ENCODE measurements at places on chromosomes 3 and 15.

DNA sequence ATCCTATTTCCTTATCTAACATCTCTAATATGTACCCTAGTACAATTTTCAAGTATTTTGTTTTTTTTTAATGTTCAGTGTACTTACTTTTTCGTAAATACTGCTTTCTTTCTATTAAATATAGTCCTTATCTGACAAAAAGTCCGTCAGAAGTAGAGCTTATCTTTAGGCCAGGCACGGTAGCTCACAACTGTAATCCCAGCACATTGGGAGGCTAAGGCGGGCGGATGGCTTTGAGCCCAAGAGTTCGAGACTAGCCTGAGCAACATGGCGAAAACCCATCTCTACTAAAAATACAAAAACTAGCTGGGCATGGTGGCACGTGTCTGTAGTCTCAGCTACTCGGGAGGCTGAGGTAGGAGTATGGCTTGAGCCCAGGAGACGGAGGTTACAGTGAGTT is 41.1 kb downstream of the USP3 start:
- DNase-seq, result no peak

DNA sequence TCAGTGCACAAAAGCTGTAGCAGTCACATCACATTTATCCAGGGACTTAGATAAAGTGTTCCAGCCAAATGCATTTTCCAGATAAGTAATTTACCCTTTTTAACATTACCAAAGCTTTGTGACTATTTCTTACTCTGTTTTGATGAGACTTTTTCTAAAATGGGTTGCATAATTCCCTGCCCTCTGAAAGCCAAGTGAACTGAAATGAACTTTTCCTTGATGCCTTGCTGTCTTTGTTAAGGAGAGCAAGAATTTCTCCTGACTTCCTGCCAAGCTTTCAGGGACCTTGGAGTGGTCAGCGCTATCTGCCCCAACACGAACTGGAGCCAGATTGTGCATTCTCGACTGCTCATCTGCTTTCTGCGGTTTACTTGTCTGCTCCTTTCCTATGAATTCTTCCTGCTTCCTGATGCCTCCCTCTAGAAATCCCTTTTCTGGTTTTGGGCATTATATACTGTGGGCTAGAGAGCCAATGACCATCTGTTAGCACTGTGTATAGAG is 34.8 kb downstream of the EIF4E3 start:
- no peak for DNase-seq

DNA sequence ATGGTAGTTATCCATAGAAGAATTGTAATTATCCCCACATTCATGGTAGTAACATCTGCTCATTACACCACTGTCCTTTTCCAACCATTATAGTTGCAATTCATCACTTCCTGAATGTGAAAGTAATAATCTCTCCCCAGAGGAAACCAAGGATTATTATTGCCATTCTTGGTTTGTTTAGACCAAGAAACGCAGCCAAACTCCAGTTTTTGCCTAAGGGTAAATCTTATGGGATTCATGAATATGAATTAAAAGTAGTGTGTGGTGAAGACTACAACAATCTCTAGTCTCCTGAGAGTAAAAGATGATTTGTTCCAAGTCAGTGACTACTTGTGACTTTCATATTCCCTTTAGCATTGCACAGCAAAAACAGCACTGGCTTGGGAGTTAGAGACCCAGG is 45.7 kb upstream of the ABI3BP start:
- no peak for DNase-seq

- DNase-seq, result no peak
Measured at GRCh38 chr3:53503195-53503594, 8.8 kb downstream of the CACNA1D start.

DNA sequence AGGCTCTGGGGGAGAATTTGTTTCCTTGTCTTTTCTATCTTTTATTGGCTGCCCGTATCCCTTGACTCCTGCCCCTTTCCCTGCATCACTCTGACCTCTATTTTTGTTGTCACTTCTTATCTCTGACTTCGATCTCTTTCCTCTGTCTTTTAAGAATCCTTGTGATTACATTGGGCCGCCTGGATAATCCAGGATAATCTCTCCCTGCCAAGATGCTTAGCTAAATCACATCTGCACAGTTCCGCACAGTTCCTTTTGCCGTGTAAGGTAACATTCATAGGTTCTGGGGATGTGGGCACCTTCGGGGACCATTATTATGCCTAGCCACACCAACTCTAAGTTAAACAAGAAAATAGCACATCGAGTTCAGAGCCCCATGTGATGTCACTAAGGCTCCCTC is 103.0 kb upstream of the DPPA4 start:
- DNase-seq, result no peak

DNA sequence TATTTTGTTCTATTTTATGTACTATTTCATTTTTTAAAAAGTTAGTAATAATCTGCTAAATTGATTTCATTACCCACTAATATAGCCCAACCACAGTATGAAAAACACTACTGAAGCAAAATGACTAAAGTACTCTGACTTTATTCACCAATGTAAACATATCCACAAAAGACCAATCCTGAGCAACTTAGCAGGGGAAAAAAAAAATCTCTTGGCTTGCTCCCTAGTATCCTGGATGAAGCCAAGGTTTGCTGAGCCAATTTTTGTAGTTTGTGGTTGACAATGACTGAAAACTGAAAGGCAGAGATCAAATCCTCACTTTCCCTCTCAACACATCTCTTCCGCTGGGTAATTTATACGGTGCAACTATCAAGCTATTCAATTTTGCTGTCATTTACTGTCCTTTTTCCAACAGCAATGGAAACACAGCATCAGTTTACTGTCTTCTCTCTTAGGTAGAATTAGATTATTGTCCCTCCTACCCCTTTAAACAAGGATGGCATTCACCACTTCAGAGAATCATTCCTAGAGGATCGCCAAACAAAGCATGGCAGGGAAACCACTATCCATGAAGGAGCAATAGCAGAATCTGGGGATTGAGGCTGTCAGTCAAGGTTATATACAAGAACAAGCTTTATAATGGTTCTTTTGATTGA is 149.7 kb downstream of the THRB start:
- no peak for DNase-seq

DNA sequence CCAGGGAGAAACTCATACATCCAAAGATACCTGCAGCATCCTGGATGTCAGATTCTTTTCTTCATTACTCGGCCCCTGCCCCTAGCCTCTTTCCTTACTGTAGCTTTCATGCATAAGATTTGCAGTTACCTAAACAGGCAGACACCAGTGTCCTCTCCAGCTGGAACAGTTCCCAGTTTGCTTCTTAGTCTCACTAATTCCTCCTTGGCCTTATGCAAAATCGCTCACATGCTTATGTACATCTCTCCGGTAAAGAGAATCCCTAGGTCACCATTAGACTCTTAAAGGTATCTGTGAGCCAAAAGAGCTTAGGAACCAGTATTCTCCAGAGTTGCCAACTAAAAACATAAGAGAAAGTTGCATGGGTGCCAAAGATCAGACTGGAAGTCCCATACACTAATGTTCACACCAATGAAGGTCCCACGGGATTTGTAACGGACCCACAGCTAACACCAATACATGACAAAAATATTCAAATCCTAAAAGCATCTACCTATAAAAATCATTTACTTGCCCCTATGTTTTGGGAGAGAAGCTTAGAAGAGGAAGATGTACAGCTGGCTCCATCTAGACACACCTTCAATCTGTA is 66.6 kb downstream of the CBLB start:
- DNase-seq, result no peak

GRCh38 chr3:148957586-148957985 is 33.8 kb upstream of the GYG1 start:
- DNase-seq, result peak; percentile 6

- no peak for DNase-seq
Measured at GRCh38 chr15:43277901-43278300, 11.2 kb upstream of the TGM5 start.

- peak; percentile 88 for DNase-seq
Measured at GRCh38 chr3:112111785-112112402, 21.2 kb downstream of the GCSAM start.

- DNase-seq, result no peak
Measured at GRCh38 chr3:52029053-52029452, 27.3 kb downstream of the DUSP7 start.

- DNase-seq, result no peak
Measured at GRCh38 chr3:31448035-31448881, 84.5 kb upstream of the STT3B start.

GRCh38 chr3:15292765-15293522 is 39.4 kb downstream of the SH3BP5 start:
- DNase-seq, result no peak

DNA sequence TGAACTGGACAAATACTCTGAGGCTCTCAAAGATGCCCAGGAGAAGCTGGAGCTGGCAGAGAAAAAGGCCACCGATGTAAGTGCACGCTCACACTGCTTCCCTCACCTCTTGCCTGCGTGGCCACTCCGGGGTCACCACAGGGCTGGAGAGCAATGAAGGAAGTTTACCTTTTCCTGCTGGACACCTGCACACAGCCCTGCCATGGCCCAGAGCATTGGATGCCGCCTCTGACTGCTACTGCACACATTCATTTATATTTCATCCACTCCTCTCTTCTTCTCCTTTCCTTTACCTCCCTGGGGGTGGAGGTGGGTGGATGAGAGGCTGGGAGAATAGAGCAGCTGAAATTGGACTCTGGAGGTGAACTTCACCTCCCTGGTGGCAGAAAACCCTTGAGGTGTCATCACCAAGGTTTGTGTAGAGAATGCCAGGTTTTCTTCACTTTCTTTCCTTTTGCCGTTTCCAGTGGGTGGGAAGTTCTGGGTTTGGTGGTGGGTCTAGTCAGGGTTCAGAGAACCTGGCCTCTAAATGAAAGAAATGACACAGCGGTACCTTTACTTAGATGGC is 1.6 kb downstream of the TPM1 start:
- DNase-seq, result no peak

DNA sequence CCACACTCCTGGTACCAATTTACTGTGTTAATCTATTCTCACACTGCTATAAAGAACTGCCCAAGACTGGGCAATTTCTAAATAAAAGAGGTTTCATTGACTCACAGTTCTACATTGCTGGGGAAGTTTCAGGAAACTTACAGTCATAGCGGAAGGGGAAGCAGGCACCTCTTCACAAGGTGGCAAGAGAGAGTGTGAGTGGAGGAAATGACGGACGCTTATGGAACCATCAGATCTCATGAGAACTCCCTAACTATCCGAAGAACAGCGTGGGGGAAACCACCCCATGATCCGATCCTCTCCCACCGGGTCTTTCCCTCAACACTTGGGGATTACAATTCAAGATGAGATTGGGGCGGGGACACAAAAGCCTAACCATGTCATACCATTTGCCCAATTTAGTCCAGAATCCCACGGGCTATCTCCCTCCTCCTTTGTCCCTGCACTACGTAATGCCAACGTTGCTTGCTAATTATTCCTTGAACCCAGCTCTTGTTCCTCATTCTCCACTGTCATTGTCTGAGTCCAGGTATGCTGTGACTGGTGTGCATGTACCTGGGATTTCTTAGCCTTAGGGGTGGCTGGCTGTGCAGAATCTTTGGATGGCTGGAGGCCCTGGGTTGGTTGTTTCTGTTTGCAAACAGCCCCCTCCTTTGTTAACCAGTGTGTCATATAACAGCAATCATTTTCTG is 3.4 kb downstream of the PIGZ start:
- DNase-seq, result no peak

- DNase-seq, result no peak
Measured at GRCh38 chr15:96150254-96150653, 180.2 kb upstream of the NR2F2 start.

- DNase-seq, result no peak
Measured at GRCh38 chr3:101870138-101870537, 20.8 kb downstream of the NFKBIZ start.

DNA sequence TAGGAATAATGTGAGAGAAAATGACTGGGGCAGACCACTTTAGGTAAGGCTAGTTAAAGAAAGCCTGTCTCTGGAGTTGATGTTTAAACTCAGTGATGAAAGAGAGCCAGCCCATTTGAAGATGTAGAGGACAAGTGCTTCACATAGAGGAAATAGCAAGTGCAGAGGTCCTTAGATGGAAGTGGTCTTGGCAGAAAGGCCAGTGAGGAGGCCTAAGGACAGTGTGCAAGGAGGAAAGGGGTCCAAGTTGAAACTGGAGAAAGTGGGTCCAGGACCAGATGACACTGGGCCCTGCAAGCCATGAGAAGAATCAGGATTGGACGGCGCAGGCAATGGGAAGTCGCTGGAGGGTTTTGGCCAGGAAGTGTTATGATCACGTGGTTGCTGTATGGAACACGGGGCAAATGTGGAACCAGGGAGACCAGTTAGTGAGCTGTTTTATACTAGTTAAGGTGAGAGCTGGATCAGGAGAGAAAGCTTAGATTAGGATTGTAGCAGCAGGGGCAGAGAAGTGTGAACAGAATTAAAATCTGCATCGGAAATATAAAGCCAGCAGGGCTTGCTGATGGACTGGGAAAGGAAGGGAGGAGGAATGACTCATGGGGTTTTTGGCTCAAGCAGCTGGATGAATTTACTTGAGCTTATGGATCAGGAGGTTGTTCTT is 48.0 kb upstream of the SCAANT1 start:
- DNase-seq, result no peak

DNA sequence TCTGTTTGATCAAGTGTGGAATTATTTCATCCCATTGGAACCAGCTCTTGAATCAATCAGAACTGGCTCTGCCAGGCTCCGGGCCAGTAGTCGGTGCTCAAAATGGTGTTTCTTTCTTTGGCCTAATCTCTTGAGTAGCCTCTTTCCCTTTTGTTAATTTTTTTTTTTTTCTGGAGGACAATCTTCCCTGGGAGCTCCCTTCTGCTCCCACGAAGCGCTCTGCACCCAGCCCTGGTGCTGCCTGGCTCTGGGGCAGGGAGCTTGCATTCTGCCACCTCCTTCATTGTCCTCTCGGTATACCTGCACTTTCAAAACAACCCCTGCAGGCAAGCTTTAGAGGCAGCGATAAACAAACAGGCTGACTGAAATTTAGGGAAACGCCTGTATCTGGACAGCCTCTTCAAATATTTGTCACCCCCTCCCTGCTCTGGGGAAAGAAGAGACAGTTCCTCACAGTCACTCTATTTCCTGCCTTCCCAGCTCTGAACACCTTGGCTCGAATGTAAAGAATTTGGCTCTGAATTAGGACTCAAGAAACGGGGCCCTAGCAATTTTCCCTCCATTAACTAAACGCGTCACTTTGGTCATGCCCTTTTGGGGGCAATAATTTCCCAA is 1.1 kb upstream of the THSD4 start:
- DNase-seq, result no peak

GRCh38 chr3:72960812-72961518 is 35.6 kb upstream of the PPP4R2 start:
- no peak for DNase-seq

DNA sequence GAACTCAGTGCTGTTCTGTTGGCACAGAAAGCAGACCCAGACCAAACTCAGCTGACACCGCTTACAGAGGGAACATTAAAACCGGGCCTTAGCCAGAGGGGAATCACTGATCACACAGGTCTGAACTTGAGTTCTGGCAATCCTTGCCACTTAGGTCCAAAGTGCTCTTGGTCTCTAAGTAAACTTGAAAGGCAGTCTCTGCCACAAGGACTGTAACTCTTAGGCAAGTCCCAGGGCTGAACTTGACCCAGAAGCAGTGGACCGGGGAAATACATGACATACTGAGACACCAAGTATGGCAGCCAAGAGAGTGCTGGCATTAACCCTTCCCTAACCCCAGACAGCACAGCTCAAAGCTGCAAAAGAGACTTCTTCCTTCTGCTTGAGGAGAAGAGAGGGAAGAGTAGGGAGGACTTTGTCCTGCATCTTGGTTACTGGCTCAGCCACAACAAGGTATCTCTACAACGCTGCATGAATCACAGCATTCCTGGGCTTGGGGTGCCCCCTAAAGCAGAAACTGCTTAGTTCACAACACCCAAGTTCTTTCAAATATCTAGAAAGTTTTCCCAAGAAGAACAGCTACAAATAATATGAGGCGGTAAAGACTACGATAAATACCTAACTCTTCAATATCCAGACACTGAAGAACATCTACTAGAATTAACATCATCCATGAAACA is 32.5 kb downstream of the NAALADL2 start:
- no peak for DNase-seq

All from NCI-H1436 (cell line).